Pancreas (tissue), 10 donors: ENCODE measurements at places on chromosomes 16 and 17. TPM values are rescaled to one million over a fixed set of nuclear protein-coding genes. Genes with fewer than 3 reads are reported as not detected.

PPP1R27 gene
- total RNA-seq, result not detected

DNA sequence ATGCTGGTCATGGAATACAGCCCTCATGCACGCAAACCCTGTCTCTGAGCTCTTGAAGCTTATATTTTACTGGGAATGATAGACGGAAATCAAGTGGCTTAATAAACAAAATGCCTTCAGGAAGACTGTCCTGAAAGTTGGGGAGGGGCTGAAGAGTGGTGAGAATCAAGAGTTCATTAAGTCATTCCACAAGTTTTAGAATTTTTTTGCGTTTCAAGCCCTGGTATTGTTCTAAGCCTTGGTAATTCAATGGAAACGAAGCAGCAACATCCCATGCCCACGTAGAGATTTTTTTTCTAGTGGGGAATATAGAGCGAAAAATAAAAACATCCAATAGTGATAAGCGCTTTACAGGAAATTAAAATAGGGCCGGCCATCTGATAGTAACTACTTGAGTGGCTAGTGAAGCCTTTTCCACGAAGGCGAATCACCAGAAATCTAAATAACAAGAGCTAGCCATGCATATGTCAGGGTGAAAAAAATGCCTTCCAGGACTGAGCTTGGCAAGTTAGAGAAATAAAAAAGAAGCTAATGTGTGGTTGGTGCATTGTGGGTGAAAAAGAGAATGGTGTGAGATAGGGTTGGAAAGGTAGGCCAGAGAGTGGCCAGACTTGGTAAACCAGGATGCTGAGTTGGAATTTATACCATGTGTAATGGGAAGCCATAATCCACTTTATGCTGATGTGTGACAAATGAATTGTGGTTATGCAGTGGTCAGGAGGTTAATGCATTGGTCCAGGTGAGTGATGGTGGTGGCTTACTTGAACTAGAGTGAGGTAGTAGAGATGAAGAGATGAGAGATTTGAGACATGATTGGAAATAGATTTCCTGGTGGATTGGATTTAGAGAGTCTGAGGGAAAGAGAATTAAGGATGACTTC lies 772 bp downstream of the PFAS start:
- no peaks in the 10 kb centered on the region for H3K36me3 ChIP-seq
- H3K4me1 ChIP-seq, result no peaks in the 10 kb centered on the region
- H3K27me3 ChIP-seq, result no peaks in the 10 kb centered on the region

MYL11 gene
- not detected for total RNA-seq

- H3K4me3 ChIP-seq, result no peak overlapping the region
- H3K36me3 ChIP-seq, result no peaks in the 10 kb centered on the region
- no peaks in the 10 kb centered on the region for H3K4me1 ChIP-seq
- H3K27ac ChIP-seq, result no peak overlapping the region
- H3K27me3 ChIP-seq, result no peaks in the 10 kb centered on the region
Measured at GRCh38 chr17:12081720-12082119, 61.0 kb downstream of the MAP2K4 start.

- DNase-seq, result peak; percentile 88
- H3K4me1 ChIP-seq, result peaks cover 8% of the 10 kb centered on the region
- peak within 1 kb of the TSS; percentile 17 for H3K4me3 ChIP-seq
- H3K27me3 ChIP-seq, result no peaks in the 10 kb centered on the region
Measured at GRCh38 chr17:43024407-43025289, at the start of gene RND2. Gene RND2 (plus strand): TSS chr17:43025231. CDS start chr17:43025348, 117 bp downstream.

DNA sequence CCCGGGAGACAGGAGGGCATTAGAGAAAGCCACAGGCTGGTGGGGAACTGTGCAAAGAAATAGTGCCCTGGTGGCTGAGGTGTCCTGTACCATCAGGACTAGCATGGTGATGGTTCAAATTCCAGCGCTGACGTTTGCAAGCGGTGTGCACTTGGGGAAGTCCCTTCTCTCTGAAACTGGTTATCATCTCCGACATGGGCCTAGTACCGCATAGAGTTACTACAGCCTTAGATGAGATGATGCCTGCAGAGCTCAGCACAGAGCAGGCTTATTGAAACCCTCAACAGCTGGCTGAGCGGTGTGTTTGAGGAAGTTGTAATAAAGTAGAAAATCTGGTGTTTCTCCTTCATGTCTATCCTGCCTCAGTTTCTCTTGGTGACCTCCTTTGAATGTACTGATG lies 136.7 kb upstream of the WSCD1 start:
- H3K4me1 ChIP-seq, result no peaks in the 10 kb centered on the region
- no peaks in the 10 kb centered on the region for H3K27me3 ChIP-seq
- H3K4me3 ChIP-seq, result no peak overlapping the region
- H3K27ac ChIP-seq, result no peak overlapping the region

GRCh38 chr17:41896726-41897125 lies 22.0 kb downstream of the ACLY start:
- H3K4me3 ChIP-seq, result no peak overlapping the region
- no peaks in the 10 kb centered on the region for H3K27me3 ChIP-seq
- no peak overlapping the region for H3K27ac ChIP-seq
- no peak for DNase-seq
- no peaks in the 10 kb centered on the region for H3K4me1 ChIP-seq

GRCh38 chr17:79091226-79091670 lies 16.6 kb downstream of the ENGASE start:
- H3K4me1 ChIP-seq, result no peaks in the 10 kb centered on the region
- no peaks in the 10 kb centered on the region for H3K36me3 ChIP-seq
- no peaks in the 10 kb centered on the region for H3K27me3 ChIP-seq
- H3K4me3 ChIP-seq, result no peak overlapping the region
- no peak for DNase-seq

GRCh38 chr16:75306099-75306762 lies 54.8 kb upstream of the BCAR1 start:
- no peaks in the 10 kb centered on the region for H3K36me3 ChIP-seq
- H3K27ac ChIP-seq, result peak overlapping the region; percentile 80
- H3K27me3 ChIP-seq, result no peaks in the 10 kb centered on the region

DNA sequence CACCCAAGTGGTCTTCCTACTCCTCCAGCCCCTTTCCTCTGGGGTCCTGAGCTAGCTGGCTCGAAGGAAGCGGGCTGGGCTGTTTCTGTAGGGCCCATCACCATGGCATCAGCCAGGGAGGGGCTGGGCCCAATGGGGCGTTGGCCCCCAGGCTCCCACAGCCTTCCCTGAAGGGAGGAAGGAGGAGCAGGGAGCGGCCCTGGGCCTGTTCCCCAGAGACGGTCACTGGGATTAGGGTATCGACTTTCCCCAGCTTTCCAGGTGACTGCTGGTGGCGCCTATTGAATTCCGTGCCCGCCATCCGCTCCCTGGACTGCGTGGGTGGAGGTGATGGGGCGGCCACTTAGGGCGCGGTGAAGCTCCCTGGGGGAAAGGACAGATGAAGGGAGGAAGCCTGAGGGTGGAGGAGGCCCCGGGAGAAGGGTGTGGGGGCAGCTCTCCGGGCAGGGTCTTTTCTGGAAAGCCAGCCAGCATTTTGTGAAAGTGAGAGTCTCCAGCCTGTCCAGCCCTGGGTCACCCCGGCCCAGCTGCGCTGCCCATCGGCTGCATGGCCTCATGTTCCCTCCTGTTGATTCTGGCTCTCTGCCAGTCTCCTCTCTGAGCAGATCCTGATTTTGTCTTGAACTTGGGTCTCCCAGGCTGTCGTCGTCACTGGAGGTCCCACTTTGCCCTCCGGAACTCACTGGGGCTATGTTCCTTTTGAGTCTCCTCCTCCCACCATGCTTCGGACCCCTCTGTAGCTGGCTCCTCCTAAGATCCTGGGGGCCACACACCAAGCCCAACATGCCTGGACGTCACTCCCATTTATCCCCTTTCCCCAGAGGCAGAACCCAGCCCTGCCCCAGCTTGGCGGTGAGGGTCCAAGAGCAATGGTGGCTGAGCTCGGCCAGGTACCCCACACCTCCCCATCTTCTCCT lies 9.8 kb downstream of the NHERF1 start:
- no peaks in the 10 kb centered on the region for H3K27me3 ChIP-seq
- peaks cover 41% of the 10 kb centered on the region for H3K4me1 ChIP-seq
- H3K27ac ChIP-seq, result peak overlapping the region; percentile 82
- no peaks in the 10 kb centered on the region for H3K36me3 ChIP-seq

DNA sequence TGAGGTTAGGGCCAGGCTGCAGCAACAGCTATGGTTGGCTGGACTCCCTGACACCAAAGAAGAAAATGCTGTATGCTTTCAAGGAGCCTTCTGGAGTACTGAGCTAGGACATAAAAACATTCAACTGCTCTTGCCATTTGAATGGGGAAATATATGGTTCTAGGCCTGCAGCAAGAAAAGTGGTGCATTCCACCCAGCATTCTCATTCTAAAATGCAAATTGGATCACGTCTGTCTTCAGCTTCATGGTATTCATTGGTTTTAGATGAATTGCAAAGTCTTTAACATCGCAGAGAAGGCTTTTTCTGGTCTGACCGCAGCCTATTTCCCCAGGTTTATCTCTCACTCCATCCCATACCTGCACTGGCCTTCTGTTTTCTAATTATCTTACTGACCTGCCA lies 27.1 kb upstream of the SOX9 start:
- no peak overlapping the region for H3K4me3 ChIP-seq
- DNase-seq, result no peak
- no peak overlapping the region for H3K27ac ChIP-seq
- H3K27me3 ChIP-seq, result no peaks in the 10 kb centered on the region
- H3K36me3 ChIP-seq, result no peaks in the 10 kb centered on the region

GRCh38 chr17:50558941-50559614 lies 1.4 kb upstream of the CACNA1G start:
- peaks cover 6% of the 10 kb centered on the region for H3K36me3 ChIP-seq
- H3K27me3 ChIP-seq, result no peaks in the 10 kb centered on the region
- no peak for DNase-seq
- H3K27ac ChIP-seq, result no peak overlapping the region

DNA sequence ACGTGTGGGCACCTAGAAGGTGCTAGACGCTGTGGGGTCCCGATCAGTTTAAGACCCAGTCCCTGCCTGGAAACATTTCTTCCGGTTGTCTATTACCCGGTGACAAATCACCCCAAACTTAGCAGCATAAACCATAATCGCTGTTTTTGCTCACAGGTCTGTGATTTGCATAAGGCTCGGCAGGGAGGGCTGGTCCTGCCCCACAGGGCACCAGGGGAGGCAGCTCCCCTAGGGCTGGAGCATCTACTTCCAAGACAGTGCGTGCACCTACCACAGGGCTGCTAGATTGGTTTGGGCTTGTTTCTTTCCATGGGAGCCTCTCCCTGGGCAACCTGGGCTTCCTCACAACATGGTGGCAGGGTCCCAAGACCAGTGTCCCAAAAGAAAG lies 214.5 kb upstream of the CIBAR2 start:
- H3K4me1 ChIP-seq, result peaks cover 12% of the 10 kb centered on the region
- H3K27me3 ChIP-seq, result no peaks in the 10 kb centered on the region
- H3K4me3 ChIP-seq, result no peak overlapping the region
- H3K36me3 ChIP-seq, result no peaks in the 10 kb centered on the region
- H3K27ac ChIP-seq, result no peak overlapping the region
